Activated CD4-positive, alpha-beta T cell treated with anti-CD3 and anti-CD28 coated beads, Interleukin-2, amount 50 U/mL, for 4 hours (primary cell): ENCODE measurements at places on chromosomes 12 and 14.

DNA sequence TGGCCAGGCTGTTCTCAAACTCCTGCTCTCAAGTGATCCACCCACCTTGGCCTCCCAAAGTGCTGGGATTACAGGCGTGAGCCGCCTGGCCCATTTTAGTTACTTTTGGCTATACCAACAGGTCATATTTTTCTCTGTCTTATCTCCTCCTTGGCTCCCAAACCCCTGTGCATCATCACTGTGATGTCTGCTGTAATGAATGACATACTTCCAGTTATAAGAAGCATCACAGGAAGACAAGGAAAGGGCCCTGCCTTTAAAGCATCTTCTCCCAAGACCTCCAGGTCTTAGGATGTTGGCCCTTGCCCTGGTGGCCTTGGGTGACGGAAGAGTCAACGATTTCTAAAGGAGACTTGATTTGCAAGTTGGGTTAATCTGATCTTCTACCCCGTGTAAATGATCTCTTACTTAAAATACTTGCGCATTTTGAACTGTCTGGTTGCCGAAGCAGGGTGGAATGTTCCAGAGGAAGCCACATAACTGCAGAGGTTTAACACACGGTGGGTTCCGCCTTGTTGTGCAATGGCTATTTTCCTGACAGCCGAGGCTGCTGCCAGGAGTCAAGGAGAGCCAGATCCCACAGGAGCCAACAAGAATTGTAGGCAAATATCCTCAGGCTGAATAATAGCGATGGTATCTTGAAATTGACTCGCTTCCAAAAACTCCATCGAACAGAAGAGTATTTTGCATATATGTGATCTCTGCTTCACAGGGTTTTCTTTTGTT lies 55.7 kb upstream of the PLXNC1 start:
- no peak for DNase-seq

- no peak for DNase-seq
These were observed 181.0 kb downstream of the CFAP54 start for GRCh38 chr12:96670334-96670899.

GRCh38 chr12:11553871-11554533 lies 95.5 kb upstream of the ETV6 start:
- DNase-seq: peak; percentile 37

DNA sequence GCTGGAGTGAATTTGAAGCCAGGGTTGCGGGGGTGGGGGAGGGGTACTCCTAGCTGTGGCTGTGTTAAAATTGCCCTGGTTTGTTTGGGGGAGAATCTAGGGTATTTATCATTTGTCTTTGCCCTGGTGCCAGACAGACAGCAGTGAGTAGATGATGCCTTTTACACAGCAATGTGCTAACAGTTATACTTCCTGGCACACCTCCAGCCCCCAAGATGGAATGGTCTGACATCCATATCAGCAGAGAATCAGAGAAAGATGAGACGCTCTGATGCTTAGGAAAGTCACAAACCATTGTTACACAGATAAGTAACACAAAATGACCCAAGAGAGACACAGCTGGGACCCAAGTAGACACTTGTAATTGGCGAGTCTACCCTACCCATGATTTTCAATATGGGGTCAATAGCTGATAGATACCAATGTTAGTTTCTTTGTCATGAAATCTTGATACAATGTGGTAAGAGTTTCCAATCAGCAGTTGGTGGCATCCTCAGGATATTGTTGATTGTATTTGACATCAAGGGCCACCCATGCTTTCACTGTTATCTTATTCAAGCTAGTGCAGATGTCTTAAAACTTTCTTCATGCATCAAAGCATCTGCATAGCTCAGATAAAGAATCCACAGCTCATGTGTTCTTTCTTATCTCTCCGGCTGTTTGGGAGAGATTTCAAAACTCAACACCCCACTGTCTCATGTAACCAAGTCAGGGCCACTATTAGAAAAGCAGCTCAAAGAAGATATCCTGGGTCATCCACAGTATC lies 2.6 kb upstream of the PRKAB1 start:
- no peak for DNase-seq

- DNase-seq: no peak
These were observed 166.0 kb downstream of the FSCB start for GRCh38 chr14:44341116-44341515.

- DNase-seq: no peak
These were observed 71.8 kb upstream of the LTA4H start for GRCh38 chr12:96107236-96107635.

GRCh38 chr14:21902561-21903181 lies 229.1 kb upstream of the OR4E1 start:
- peak; percentile 22 for DNase-seq

DNA sequence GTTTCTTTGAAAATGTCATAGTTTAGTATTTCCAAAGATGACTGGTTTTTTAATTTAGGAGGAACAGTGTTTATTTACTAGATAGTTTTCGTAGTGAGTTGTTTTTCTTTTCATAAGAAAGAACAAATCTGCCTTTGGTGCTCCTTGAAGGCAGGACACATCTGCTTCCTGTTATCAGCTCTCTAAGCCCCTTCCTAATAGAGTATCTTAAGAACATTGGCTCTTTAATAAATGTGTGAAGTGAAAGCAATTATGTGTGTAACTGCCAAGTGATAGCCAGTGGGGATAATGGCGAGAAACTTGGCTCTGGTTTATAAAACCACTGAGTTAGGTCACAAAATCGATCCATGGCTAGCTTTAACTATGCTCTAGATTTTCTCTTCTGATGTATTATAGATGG lies 23.5 kb upstream of the PPFIBP1 start:
- DNase-seq: no peak

GRCh38 chr14:94904636-94905035 lies 134.7 kb upstream of the GSC start:
- no peak for DNase-seq

GRCh38 chr12:31742891-31743290 lies 14.1 kb upstream of the AMN1 start:
- DNase-seq: no peak

DNA sequence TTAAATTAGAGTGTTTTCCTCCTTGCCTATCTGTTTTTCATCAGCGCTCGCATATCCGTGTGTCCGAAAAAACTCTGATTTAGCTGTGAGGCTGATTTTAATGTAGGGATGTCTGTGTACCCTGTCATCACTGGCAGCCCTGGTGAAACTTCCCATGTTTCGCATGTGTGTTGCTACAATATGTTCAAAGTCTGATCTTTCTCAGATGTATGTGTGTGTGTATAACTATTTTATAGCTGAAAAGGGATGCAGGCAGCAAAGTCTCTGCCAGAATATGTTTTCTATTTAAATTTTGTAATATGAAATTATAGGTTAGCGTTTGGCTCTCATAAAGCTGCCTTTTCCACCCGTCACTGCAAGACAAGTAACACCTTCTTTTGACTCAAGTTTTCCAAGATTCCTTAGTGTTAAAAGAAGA lies 154.8 kb downstream of the TMTC2 start:
- no peak for DNase-seq

DNA sequence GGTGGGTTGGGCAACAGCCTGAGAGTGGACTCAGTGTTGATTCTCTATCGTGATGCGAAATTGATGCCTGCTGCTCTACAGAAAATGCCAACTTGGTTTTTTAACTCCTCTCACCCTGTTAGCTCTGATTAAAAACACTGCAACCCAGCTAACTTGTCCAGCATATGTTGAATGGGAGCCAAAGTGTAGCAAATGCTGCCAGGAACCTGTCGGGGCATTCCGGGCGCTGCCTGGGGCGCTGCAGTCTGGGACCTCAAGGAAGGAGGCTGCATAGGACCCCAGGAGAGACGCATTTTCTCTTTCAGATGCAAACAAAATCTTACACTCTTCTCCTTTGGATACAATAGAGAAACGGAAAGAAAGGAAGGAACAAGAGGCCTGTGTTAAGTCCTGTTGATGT lies 3.9 kb downstream of the B3GNT4 start:
- no peak for DNase-seq

GRCh38 chr12:103774977-103775560 lies 66.0 kb downstream of the NT5DC3 start:
- DNase-seq: no peak

GRCh38 chr14:63431466-63431865 lies 111.7 kb downstream of the PPP2R5E start:
- DNase-seq: no peak

DNA sequence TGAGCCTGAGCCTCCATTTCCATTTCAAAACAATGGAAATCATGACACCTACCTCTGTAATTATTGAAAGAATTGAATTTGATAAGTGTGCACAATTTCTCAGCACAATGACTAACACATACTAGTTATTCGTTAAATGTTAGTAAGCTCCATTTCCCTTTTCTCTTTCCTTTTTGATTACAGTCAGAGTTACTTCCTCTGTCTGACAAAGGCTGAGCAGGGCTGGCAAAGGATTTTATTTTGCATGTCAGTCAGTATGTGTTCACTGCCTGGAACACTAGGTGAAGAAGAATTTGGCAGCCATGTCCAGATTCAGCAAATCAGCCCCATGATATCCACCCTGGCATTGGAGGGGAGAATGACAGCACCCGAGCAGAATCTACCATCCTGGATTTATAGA lies 12.2 kb upstream of the RHOJ start:
- DNase-seq: no peak

DNA sequence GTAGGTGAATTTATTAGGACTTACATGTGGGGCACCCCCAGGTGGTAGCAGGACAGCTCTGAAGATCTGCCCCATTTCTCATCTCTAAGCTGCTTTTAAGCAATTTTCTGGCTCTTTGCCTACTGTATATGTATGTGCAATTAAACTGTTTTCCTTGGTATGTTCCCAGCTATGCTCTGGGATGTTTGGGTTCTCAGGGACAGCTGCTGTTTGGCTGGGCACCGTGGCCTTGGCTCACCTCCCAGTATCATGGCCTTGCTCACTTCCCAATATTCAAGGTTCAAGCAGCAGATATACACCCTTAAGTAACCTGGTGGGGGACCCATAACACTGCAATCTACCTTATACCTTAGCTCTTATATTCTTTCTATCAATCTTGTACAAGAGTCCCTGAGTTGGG lies 53.7 kb upstream of the KITLG start:
- DNase-seq: no peak

DNA sequence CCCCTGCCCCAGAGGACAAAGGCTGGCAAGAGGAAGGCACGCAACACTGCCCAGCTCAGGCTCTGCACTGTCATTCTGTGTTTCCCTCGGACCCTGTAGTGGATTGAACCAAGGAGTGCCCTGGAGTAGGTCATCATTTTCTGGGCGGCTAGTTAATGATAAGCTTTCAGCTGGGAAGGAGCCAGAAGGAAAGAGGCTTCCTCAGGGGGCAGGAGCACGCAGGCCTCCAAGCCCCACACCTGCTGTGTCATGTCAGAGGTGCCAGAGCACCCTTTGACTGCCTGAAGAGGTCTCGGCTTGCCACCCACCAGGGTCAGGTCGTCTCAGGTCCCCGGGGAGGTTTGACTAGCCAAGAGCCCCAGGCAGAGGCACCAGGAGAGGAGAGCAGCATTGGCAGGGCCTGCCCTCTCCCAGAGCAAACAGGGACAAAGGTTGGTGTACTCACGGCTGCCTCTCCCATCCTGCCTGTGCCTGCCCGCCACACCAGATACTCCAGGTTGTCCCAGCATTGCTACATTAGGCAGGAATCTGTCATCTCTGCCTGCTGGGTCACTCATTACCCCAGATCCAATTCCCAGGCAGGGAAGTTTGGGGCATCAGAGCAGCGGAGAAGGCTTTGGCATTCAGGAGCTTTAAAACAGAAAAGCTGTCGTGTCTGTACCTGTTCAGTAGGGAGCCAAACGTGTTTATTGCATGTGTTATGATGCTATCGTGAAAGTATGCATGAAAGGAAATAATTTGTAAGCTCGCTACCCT lies 33.5 kb upstream of the ATP2A2 start:
- no peak for DNase-seq

- no peak for DNase-seq
These were observed 300.9 kb downstream of the SOX5 start for GRCh38 chr12:23648546-23648945.

- DNase-seq: no peak
These were observed 411.0 kb upstream of the OR4E1 start for GRCh38 chr14:22084393-22085281.

DNA sequence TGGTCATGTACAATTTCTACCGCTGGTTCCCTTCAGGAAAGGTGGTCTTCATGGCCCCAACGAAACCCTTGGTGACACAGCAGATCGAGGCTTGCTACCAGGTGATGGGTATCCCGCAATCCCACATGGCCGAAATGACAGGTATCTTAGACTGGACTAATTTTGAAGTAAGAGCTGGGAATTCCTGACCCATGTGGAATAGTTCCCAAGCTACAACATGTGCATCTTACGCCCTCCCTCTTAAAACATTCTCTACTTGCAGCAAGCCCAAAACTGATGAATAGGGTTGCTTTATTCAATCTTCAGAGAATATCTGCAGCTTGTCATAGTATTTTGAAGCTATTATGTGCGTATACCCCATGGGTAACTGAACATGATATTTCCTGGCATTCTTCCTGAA lies 669 bp downstream of the FANCM start:
- DNase-seq: no peak

- DNase-seq: no peak
These were observed 159.4 kb downstream of the PRKCH start for GRCh38 chr14:61480704-61481285.

DNA sequence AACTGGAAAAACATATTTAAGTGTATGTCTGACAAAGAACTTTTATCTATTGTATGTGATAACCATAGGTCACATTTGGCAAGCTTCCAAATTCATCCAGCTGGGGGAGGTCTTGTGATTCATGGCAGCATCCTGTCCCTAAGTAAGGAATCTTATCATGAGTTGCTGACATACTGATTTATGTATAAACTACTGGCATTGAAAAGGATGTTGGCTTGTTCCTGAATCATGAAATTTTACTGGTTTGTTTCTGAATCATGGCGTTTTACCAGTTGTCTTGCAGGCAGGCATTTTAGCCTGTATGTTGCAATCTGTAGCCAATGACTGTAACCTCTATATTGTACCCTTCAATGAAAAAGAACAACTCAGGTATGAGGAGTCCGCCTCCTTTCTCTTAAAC lies 244.8 kb downstream of the IPO8 start:
- DNase-seq: no peak

- DNase-seq: no peak
These were observed 111.8 kb upstream of the DNM1L start for GRCh38 chr12:32567296-32567674.

DNA sequence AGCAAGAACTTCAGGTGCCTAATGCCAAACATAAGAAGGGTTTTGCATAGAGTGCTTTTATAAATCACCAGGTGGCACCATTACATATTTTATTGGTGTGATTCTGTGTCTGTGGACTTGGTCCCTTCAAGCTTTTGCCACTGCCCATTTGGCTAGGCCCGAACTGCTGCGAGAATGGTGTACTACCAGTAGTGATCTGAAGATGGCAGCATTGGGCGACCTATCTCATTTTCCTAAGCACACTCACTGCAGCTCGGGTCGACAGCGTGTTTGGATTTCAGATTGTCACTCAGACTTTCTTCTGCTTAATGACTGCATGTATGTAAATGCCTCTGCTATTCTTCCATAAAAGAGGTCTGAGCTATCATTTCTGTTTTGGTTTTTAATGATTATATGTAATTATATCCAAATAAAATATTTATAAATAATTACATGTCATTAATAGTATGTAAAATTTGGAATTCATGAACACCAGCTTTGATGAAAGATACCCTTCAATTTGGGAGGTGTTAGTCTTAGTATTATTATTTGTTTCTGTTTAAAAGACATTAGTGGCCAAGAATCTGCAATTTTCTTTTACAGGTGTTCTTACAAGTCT lies 78.5 kb downstream of the TPH2 start:
- peak; percentile 26 for DNase-seq

- DNase-seq: no peak
These were observed 8.6 kb downstream of the NANOG start for GRCh38 chr12:7797698-7798398.
